ENCODE measurements at places on chromosomes 16 and 17.

- peak; percentile 80 for DNase-seq
Observed at GRCh38 chr16:84511180-84511800, 6.8 kb upstream of the MEAK7 start.

DNA sequence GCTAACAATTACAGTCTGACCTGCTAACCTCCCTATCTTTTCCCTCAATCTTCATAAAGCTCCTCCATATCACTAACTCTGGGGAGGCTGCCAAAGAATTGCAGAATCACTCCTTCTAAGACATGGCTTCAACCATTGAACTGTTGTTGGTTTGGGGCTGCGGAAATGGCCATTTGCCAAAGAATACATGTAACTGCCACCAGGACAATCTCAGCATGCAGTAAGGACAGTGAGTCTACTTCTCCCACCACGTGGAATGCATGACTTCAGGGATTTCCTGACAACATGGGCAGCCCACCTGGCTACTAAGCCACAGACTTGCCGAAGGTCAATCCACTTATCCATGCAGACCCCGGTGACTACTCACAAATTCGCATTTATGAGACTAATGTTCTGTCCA is 104.3 kb upstream of the NUDT7 start:
- DNase-seq = no peak

DNA sequence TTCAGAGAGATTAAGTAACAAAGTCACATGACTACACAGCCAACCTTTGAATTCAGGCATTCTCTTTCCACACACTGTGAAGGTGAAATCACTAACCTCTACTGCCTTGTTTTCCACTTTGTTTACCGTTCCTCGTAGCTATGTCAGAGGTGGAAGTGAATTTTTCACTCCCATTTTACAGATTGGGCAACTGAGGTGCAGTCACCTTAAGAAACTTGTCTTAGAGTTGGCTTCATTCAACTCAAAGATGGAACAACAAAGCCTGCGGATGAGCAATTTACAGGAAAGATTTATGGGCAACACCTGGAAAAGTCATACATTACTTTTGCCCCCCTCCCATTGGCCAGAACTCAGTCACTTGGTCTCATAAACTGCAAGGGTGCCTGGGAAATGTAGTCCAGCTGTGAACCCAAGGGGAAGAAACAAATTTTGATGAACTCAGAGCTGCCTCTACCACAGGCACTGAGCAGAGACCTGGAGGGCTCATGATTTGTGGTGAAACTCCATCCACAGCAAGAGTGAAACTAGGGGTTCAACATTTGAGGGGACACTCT is 784.6 kb upstream of the EEF2KMT start:
- DNase-seq = no peak

- DNase-seq = peak; percentile 60
Observed at GRCh38 chr17:35969558-35970380, 11.5 kb downstream of the CCL16 start.

- DNase-seq = peak; percentile 15
Observed at GRCh38 chr17:28327709-28328108, 7.6 kb downstream of the IFT20 start.

DNA sequence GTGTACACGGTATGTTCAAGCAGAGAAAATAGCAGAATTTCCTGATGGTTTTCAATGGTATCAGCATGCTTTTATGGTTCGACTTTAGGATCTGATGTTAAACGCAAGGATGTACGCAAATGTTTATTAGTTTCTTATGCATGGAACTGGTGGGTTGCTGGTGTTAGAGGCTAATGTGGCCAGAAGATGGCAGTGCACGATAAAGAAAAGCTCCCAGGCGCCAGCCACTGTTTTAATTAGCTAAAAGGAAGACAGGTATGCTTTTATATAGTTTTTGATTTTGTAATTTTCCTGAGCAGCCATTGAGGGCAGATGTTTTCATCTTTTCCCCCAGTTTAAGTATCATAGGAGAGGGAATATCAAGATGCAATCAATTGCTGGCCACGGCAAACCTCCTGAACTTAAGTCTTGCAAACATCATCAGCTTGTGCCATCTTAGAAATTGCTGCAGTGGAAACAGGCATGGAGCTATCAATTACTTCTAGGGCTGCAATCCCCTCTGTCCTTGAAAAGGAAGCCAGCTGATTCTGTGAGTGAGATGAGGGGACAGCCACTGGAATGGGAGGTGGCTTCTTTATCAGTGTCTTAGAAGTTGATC is 648.5 kb upstream of the RBFOX1 start:
- DNase-seq = no peak

- DNase-seq = no peak
Observed at GRCh38 chr17:29958947-29959657, 17.7 kb downstream of the EFCAB5 start.

DNA sequence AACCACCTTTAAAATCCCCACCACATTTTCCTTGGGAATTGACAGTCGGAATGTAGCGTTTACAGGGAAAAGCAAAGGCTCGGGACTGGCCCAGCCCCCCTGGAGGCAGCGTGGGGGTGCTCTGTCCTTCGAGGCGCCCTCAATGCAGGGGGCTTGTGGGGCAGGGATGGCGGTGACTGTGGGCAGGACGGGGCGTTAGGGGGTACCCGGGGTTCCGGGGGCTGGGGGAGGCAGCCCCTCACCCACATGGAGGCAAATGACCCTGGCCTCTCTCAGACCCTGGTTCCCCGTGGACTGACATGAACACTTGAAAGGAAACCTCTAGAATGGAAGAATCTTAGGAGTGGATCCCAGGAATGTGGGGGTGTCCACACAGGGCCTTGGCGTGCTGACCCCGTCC is 78.4 kb upstream of the GNG13 start:
- no peak for DNase-seq

GRCh38 chr16:56368545-56368944 is 56.8 kb downstream of the AMFR start:
- DNase-seq = no peak

- DNase-seq = no peak
Observed at GRCh38 chr17:15894258-15894657, 50.7 kb upstream of the ADORA2B start.

GRCh38 chr17:70072546-70073309 is 2.3 kb upstream of the KCNJ16 start:
- DNase-seq = no peak

DNA sequence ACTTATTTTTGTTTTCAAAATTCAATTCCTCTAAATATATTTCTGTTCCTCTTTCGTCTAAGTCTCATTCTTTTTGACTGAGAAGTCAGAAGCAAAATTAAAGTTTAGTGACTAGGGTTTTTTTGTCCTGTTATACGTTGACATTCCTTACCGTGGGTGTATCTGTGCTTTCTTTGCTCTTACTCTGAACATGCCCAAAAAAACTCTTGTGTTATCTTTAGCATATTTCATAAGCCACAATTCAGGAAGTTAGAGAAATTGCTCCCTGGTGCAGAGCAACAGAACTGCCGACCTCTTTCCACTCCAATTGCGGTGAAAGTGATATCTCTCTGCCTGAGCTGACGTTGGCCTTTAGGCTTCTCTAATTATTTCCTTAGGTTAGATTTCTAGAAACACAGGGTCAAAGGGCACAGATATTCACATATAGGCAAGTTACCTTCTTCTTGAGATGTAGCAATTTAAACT is 65.7 kb downstream of the CENPV start:
- peak; percentile 82 for DNase-seq

- no peak for DNase-seq
Observed at GRCh38 chr16:65521633-65522328, 399.9 kb upstream of the CDH11 start.

DNA sequence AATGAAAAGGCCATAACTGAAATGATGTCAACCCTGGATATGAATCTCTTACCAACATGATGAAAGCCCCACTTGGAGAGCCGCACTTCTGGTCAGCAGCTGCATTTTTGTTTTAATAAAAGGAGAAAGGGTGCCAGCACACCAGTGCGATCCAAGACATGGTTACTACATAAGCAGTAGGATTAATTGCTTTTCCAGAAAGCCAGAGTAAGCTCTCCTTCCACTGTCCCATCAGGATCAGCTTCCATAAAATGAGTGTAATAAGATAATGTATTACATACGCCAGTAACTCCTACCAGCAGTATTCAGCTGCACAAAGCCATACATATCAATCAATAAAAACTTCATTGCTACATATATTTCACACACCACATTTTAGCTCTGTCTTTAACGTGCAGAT is 26.3 kb upstream of the NACA2 start:
- peak; percentile 73 for DNase-seq

DNA sequence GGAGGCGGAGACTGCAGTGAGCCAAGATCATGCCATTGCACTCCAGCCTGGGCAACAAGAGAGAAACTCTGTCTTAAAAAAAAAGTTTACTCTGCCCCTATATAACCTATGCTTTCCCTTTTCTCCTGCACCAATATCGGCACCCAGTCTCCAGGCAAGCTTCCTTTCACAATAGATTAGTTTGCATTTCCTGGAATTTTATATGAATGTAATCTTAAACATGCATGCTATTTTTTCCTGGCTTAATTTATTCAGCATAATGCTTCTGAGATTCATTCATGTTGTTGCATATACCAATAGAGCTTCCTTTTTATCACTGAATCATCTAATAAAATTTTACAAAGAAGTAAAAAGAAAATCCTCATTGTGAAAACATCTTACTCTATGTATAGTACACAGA is 59.4 kb downstream of the USP32 start:
- no peak for DNase-seq

- DNase-seq = no peak
Observed at GRCh38 chr17:36667922-36668321, 66.5 kb downstream of the MRM1 start.

- DNase-seq = peak; percentile 82
Observed at GRCh38 chr16:56617212-56618085, 8.1 kb upstream of the MT1E start.

DNA sequence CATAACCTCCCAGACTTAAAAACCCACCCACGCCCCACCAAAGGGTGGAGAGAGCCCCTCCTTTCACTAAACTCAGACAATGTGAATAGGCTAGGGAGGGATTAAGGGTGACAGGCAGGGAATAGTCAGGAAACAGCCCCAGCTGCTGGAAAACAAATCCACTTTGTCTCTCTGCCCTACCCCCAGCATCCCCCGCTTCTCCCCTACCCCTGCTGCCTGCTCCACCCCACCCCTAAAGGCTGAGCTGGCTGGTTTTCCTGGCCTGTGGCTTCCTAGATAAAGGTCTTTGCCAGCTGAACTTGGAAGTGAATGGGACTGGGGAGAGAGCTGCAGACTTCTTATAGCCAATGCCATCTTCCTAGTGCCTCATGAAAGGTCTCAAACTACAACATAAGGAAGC is 15.0 kb downstream of the CAVIN1 start:
- DNase-seq = no peak

- no peak for DNase-seq
Observed at GRCh38 chr16:85061566-85061965, 34.0 kb downstream of the KIAA0513 start.

DNA sequence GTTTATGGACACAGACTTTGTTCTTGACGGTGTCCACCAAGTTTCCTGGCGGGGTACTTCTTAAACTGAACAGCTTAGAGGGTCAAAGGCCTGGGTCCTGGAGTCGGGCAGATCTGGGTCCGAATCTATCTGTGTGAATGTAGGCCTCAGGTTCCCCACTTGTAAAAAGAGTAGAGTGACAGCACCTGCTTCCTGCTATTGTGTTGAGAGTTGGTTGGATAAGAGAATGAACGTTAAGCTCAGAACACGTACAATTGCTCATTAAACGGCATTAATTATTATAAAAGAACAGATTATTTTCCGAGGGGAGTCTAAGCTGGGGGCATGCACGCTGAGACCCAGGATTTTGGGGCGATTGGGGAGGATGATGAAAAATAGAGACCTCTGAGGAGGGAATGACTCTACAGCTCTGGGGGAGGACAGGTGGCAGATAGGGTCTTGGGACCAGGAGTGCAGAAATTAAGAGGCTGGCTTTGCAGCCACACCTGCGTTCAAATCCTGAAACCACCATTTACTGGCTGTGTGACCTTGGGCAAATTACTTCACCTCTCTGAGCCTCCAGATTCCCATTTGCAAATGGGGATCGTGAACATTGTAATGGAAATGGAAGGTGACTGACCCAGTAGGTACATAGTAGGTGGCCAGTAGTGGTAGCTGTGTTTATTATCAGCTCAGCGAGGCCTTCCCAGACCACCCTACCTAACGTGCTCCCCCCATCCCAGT is 862 bp downstream of the CLEC16A start:
- no peak for DNase-seq

DNA sequence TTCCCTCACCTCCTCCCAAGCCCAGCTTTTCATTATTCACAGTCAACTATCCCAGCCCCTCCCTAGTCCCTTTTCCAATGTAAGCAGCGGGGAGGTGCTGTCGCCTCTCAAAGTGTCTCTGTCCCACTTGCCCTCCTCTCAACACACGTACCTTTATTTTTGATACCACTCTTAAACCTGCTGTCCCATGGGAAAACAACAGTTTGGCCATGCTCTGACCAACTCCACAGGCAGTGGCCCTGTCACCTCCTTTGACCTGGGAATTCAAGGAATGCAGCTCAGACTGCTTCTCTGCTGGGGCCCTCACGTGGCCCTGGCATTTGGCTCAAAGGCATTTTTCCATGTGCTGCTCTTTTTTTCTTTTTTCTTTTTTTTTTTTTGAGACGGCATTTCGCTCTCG is 4.2 kb downstream of the LYRM9 start:
- no peak for DNase-seq

DNA sequence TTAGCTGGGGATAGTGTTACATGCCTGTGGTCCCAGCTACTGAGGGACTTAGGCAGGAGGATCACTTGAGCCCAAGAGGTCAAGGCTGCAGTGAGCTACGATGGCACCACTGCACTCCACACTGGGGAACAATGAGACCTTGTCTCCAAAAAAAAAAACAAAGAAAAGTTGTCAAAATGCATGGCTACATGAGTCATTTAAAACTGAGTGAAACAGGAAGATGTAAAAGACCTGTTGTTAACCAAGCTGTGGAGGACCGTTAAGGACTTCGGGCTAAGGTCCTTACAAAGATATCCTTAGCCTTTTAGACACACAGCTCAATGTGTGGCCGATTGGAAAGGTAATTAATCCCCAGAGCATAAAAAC is 25.1 kb downstream of the ZP2 start:
- no peak for DNase-seq

- DNase-seq = peak; percentile 94
Observed at GRCh38 chr16:67857547-67858233, 10.2 kb upstream of the CENPT start.

GRCh38 chr17:48051283-48051682 is 3.1 kb downstream of the NFE2L1 start:
- DNase-seq = no peak

GRCh38 chr17:6455321-6455705 is 11.1 kb downstream of the PIMREG start:
- no peak for DNase-seq

- DNase-seq = no peak
Observed at GRCh38 chr17:17358060-17358751, 55.0 kb downstream of the NT5M start.

DNA sequence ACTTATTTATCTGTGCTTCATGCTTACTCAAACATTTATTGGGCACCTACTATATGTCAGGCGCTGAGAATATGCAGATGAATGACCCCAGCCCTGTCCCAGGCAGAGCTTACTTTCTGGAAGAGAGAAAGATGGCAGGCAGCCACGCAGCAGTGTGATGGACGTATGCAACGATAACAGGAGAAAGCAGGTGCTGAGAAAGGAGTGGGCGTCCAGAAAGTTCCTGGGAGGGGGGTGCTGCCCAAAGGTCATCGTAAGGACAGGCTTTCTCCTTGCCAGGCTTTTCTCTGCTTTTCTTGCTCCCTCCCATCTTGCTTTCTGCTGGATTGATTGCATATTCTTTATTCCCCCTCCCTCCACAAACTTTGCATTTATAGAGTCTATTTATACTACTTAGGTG is 124.5 kb downstream of the GAS7 start:
- no peak for DNase-seq

Data from fibroblast of gingiva (primary cell).